ENCODE measurements at places on chromosomes 6 and 20.

DNA sequence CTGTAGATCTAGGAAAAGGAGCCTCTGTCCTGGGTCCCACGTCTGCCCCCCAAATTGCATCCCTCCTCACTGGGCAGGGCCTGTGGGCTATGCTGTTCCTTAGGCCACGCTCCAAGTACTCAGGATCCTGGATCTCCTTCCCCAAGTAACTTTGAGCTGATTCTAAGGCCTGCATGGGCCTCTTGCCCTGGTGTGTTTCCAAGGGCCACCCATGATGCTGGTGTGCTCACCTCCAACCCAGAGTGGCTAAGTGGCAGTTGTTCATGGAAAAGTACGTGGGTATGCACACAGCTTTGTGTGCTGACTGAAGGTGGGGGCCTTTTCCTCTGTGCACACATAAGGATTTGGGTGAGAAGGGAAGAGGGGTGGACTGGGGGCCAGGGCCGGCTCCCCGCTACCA is 5.3 kb downstream of the GMPR start:
- DNase-seq, result peak; percentile 43

DNA sequence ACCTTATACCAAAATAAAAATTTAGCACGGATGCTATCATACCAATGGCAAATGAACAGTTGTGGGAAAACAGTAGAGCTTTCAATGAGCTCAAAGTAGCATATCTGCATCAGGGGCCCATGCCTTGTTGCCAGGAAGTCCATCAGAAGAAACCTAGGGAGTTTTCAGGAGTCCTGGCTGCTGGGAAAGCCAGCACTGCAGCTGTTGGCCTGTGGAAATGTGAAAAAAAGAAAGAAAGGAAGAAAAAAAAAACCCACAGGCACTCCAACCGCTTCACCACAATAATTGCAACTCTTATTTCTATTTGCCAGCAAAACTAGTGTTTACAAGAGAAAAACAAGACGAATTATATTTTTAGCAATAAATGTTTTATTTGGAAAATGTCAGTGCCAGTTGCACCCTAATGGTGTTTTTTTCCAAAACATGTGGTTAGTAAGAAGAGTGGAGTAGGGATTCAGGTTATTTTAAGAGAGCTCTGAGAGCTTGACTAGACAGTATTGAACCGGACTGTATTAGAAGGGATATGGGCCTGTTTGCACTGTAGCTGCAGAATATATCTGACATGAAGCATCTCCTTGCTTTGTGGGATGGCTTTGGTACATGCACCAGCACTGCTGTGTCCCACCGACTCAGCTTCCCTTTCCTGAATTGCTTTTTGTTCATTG is 137.3 kb downstream of the CCDC170 start:
- DNase-seq, result no peak

DNA sequence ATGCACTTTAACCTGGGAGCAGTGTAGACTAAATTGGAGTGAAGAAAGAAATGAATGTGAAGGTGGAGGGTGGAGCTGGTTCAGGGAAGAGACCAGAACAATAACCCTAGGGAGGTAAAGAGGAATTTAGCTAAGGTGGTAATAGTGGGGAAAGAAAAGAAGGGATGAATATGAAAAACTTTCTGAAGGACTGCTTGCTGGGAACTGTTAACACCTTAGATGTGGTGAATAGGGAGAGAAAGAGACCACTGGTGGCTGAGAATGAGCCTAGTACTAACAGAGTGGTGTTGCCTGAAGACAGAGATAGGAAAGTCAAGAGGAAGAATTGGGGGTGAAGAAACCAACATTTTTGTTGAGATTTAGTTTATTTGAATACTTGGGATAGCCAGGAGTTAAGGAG is 78.4 kb upstream of the HS3ST5 start:
- no peak for DNase-seq

DNA sequence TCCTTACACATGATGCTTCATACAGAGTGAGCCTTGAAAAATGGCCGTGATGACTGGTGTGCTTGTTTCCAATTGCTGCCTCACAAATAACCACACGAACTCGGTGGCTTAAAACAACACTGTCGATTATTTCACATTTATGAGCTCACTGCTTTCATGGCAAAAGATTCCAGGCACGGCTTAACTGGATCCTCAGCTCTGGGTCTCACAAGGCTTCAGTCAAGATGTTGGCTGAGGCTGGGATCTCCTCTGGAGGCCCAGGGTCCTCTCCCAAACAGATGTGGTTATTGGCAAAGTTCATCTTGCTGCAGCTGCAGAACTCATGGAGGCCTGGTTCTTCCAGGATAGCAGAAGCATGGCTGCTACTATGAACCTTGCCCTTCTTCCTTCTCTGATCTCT is 144.6 kb downstream of the TFAP2C start:
- DNase-seq, result peak; percentile 68

DNA sequence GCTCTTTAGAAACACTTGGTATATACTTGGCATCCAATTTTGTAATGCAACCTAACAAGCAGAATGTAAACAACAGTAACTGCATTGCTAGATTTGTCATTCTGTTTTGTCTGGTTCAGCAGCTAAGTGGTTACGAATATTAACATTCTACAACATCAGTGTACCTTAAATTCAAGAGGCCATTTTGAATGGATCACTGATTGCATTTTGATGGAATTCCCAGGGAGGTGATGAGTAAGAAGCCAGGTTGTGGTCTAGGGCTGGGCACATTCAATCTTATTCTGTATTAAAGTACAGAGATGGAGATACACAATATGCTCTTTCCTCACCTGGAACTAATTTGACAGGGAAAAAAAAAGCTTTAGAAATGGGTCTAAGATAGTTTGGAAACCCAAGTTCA is 483.5 kb downstream of the PRKN start:
- no peak for DNase-seq

GRCh38 chr6:83185096-83185495 is 8.0 kb downstream of the PGM3 start:
- DNase-seq, result no peak

DNA sequence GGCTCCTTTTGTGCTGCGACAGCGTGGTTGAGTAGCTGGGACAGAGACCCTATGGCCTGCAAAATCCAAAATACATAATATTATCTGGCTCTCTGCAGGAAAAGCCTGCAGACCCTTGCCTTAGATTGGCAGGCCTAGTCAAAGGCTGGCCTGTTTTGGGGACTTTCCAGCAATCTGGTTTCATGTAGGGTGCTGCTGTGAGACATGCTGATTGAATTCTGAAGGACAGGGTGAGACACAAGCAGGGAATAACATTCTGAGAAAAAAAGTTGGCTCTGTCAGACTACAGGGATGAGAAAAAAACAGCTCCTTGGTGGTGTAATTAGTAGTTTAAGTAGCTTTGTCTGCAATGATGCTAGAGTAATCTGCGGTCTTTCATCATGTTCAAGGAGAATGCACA is 402.7 kb upstream of the AGPAT4 start:
- no peak for DNase-seq

DNA sequence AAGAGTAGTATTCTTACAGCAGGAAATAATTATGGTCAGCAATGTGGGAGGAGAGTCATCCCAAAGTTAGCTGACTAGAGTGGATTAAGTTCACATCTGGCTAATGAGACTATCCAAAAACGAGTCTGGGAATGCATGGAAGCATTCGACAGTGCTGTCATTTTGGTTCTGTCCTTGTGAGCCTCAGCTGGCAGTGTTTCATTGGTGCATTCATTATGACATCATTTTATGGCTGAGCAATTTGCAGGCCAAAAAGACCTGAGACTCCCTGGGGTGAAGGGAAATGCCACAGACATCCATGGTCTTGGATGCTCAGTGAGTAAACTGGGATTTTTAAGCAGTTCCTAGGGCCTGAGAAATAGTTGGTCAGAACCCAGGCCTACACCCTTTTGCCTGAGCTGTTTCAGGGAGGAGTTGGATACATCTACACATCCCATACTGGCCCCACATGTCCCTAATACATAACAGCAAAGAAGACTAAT is 196.4 kb upstream of the CCN2 start:
- DNase-seq, result peak; percentile 71

GRCh38 chr20:37999526-38000263 is 33.6 kb downstream of the TTI1 start:
- no peak for DNase-seq

GRCh38 chr20:5606350-5606749 is 143.9 kb upstream of the SHLD1 start:
- DNase-seq, result no peak

GRCh38 chr6:16403831-16404230 is 165.4 kb downstream of the GMPR start:
- no peak for DNase-seq

DNA sequence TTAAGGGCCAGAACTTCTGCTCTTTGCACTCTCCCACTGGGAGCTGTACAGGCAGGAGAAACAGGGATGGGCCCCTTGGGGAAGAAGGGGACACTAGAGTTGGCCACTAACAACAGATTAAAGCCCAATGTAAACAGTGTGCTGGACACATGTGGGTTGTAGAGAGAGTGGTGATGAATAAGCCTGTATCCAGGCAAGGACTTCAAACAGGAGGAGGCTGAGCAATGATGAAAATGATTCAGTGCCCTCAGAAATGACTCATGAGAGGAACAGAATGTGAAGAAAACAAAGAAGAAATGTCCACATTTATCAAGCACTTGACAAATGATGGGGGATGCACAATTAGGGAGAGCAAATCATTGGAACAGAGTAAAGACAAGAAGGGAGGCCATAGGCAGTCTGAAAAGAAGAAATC is 242.3 kb downstream of the TBX18 start:
- DNase-seq, result no peak

- DNase-seq, result no peak
These were observed 83.9 kb upstream of the SIRPG start for GRCh38 chr20:1741309-1742048.

GRCh38 chr6:101770116-101770515 is 376.6 kb downstream of the GRIK2 start:
- DNase-seq, result no peak

- no peak for DNase-seq
These were observed 1357.3 kb upstream of the CITED2 start for GRCh38 chr6:140731741-140732140.

- no peak for DNase-seq
These were observed 1.3 kb upstream of the MUCL3 start for GRCh38 chr6:30939473-30939872.

GRCh38 chr6:78701407-78701806 is 165.9 kb upstream of the IRAK1BP1 start:
- no peak for DNase-seq

- DNase-seq, result no peak
These were observed 92.7 kb downstream of the SASH1 start for GRCh38 chr6:148435386-148435785.

DNA sequence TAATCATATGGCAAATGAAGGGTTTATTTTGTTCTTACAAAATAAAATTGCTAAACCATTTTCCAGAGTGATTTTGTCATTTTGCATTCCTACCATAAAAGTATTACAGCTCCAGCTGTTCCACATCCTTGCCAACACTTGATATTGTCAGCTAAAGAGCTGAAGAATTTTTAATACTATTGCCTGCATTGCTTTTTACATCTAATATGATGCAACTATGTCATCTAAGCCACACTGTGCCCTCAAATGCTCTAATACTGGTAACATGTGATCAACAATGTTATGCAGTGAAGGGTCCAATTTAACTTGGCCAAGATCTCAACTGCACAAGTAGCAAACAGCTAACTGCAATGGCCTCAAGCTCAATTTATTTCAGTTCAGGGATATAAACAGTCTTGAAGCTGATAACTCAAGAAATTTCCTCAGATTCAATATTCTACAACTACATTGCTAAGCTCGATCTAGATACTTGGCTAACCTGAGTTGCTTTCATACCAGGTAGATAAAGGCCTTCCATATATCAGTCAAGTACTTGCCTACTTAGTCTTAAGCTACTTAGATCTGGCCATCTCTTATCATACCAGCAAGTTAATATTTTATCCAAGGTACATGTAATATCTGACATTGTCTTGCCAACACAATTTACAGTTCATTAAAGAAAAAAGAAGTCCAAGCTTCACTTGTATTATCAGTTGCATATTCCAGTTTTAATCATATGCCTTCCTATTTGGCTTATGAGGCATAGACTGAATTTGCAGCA is 17.0 kb downstream of the AKIRIN2 start:
- no peak for DNase-seq

DNA sequence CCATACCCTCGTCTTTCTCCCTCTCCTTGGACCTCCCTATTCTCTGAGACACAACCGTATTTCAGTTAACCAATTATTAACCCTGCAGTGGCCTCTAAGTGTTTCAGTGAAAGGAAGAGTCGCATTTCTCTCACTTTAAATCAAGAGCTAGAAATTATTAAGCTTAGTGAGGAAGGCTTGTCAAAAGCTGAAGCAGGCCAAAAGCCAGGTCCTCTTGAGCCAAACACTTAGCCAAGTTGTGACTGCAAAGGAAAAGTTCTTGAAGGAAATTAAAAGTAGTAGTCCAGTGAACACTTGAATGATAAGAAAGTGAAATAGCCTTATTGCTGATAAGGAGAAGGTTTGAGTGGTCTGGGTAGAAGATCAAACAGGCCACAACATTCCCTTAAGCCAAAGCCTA is 58.3 kb downstream of the SNX9 start:
- no peak for DNase-seq

- DNase-seq, result no peak
These were observed 161.5 kb downstream of the MYLK4 start for GRCh38 chr6:2589171-2589661.

- DNase-seq, result no peak
These were observed 98.6 kb upstream of the MRPS10 start for GRCh38 chr6:42315991-42316970.

Data from left hindlimb (tissue), 1 donor.